Activated naive CD4-positive, alpha-beta T cell (primary cell): ENCODE measurements at places on chromosomes 12 and 14.

DNA sequence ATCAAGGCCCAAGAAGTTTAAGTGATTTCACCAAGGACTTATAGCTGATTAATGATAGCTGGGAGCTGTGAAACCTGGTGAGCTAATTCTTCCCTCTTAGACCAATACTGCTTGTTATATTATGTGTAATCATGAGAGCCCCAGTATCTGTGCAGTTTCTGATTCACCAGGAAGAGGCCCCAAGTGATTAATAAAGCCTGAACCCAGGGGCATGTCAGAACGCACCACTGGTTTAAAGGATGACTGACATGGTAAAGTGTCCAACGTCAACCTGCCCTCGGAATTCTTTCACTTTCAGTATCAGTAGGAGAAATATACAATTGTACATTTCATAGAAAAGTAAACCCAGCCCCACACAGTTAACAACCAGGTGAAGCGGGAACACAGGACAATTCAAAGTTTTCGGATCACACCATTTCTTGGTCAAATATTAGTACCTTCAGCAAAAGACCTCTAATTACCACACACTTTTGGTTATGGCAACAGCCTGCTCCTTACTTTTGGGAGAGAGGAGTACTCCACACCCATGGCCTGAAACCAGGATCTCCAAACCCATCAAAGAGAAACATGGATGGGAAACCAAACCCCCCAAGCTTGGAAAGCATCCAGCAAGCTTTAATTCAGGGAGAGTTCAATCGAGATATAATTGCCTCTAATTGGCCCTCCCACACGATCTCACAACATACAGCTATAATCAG lies 28.5 kb downstream of the TMCC3 start:
- DNase-seq = no peak

GRCh38 chr14:44791730-44792129 lies 170.0 kb downstream of the KLHL28 start:
- no peak for DNase-seq

GRCh38 chr12:712172-712863 lies 40.1 kb upstream of the WNK1 start:
- no peak for DNase-seq

GRCh38 chr12:98291828-98292227 lies 223.6 kb upstream of the TMPO start:
- no peak for DNase-seq

- DNase-seq = no peak
These were observed 12.9 kb downstream of the MIA2 start for GRCh38 chr14:39246618-39247017.

GRCh38 chr14:96838449-96838848 lies 41.3 kb downstream of the VRK1 start:
- DNase-seq = no peak
